ENCODE measurements at places on chromosomes 11 and 22.

DNA sequence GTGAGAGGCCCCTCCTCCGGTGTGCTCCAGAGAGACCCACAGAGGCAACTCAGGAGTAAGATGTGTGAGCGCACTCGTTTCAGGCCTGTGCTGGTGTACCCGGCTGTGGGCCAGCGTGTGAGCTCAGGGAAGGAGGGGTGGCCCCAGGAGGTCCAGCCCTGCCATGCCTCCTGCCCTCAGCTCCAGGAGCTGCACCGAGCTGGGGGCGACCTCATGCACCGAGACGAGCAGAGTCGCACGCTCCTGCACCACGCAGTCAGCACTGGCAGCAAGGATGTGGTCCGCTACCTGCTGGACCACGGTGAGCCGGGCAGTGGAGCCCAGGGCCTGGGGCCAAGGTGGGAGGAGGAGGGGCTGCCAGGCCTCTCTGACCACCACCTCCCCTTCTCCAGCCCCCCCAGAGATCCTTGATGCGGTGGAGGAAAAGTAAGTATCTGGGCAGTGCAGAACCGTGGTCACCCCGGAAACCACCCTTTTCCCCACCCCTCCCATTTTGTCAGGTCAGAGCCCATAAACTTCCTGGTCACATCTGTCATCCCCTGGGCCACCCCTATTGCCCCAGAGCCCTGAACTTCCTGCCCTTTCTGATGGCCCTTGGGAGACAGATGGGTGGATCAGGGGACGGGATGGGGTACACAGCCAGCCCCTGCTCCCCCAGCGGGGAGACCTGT is 2.5 kb upstream of the MDK start:
- no peak for DNase-seq

GRCh38 chr11:28366549-28367346 is 258.6 kb downstream of the METTL15 start:
- no peak for DNase-seq

GRCh38 chr11:82076126-82076525 is 657.5 kb downstream of the FAM181B start:
- no peak for DNase-seq

- DNase-seq, result no peak
These were observed at the start of gene KLHDC7B for GRCh38 chr22:50545522-50546325. Gene KLHDC7B, plus strand, starts transcription at chr22:50545899. Its CDS starts 345 bp downstream, at chr22:50546244.

GRCh38 chr11:69563306-69563705 is 77.7 kb upstream of the CCND1 start:
- no peak for DNase-seq

DNA sequence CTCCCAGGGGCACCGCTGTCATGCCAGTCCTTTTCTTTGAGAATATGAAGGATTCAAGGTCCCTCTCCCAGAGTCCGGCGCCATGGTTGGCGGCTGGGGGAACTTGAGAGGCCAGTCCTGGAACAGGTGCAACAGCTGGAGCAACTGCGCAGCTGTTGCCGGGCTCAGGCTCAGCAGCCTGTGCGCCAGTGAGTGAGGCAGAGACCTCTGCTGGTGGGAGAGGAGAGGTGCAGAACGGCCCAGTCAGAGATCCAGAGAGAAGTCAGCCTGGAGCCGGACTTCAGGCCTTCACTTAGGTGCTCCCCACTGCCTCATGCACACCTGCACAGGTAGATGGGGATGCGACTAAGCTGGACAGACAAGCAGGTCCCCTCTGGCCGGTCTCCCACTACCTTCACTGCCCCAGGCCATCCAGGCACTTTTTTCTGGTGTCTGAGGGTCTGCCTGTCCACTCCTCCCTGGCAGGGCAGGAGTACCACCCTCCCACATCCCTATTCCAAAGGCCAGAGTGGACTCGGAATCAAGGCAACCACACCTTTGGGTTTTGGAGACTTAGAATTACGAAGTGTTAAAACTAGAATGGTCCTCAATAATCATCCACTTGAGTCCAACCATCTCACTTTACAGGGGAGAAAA is 4.6 kb downstream of the CHRDL2 start:
- no peak for DNase-seq

DNA sequence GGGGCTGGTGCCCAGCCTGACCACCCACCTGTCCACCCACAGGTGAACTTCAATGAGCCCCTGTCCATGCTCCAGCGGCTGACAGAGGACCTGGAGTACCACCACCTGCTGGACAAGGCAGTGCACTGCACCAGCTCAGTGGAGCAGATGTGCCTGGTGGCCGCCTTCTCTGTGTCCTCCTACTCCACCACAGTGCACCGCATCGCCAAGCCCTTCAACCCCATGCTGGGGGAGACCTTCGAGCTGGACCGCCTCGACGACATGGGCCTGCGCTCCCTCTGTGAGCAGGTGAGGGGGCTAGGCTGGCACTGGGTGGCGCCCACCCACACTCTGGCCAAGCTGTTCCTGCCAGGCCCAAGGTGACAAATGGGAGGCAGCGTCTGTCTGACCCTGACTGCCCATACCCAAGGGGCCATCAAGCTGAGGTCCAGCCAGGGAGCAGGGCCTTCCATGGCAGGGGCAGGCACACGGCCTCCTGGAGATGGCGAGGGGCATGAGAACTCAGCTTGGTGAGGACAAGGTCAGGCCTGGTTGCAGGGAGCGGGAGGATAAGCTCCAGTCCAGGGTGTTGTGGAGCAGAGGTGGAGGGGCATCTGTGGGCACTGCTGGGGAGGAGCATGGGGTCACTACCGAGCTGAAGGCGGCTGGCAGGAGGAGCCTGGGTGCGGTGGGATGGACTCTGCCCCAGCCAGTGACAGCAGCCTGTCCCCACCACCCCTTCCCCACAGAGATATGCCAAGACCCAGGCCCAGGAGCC is 77.7 kb downstream of the MORC2 start:
- no peak for DNase-seq

GRCh38 chr11:123231777-123232176 is 36.7 kb upstream of the CLMP start:
- no peak for DNase-seq

- no peak for DNase-seq
These were observed 356.3 kb downstream of the SOX6 start for GRCh38 chr11:16000065-16000464.

DNA sequence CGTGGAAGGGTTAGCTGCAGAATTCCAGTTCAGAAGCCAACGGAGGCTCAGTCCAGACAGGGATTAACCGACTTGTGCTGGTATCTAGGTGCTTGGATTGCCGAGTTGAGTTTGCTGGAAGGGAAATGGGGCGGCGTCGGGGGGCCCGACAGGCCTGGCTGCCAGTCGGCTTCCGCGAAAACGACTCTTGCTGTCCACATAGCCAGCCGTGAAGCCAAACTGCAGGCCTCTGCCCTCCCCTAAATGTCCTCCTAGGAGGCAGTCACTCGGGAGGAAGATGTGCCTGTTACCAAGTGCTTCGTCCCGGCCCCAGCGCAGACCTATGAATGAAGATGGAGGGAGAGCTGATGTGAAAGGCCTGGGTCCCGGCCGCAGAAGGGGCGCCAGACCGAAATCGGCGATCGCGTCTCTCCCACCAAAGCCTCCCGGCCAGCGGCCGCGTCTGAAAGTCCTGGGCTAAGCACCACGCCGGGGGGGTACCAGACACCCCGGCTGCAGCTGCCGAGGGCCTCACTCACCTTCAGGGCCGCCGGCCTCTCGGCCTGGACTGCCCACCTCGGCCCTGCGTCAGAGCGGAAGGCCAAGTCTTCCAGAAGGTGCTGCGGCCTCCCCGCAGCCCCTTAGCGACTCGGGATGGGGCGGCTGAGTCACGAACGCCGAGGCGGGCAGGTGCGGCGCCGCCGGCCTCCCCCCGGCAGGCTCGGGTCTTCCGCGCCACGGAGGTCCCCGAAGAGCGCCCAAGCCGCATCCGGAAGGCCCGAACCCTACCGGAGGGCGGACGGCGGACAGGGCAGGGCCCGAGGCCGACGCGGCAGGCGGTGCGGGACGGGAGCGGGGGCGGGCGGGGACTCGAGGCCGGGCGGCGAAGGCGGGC is 7.5 kb downstream of the DPAGT1 start:
- DNase-seq, result peak; percentile 31

DNA sequence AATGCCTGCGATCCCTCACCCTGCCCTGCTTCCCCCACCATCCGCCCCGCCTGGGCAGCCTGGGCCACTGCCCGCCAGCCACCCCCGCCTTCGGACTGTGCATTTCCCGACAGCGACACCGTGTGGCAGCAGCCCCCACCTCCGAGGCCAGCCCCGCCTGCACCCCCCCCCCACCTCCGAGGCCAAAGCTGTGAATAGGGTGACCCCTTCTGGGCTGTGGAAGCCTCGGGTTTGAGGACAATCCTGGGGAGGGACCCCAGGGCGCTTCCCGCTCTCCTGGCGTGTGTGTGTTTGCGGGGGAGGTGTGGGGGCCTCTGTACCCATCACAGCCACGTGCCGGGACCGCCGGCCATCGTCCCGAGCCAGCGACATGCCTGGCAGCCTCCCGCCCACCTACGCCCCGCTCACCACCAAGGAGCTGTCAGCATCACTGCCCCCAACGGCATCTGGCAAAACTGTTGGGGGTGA is 33.8 kb upstream of the PPARA start:
- peak; percentile 81 for DNase-seq

DNA sequence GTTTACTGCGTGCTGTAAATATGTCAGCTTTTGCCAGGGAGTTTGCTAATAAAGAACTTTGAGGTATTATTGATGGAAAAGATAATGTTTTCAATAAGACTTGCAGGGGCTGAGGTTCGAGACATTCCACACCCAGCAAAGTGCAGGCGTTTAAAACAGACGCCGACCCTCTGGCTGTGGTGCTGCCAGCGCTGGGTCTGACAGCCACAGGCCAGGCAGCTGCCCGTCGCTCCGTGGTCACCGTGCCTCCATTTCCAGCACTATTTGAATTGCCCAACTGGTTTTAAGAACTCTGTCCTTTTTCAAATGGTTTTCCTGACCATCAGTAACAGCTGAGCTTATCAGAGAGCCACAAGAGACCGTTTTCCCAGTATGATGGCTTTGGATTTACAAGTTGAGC is 28.1 kb upstream of the ALX4 start:
- no peak for DNase-seq

- DNase-seq, result no peak
These were observed 22.3 kb upstream of the KCNJ11 start for GRCh38 chr11:17410606-17411379.

- DNase-seq, result no peak
These were observed 16.9 kb downstream of the ADORA2A start for GRCh38 chr22:24444251-24444650.

Data from activated CD8-positive, alpha-beta memory T cell treated with anti-CD3 and anti-CD28 coated beads for 1 hour (primary cell).